B cell (primary cell): ENCODE measurements at places on chromosomes 3 and 15.
A peak's percentile ranks its signal among the peaks of the same experiment; 100 is the strongest.

GRCh38 chr3:83216919-83217594, 1455.6 kb upstream of the GBE1 start:
- no peak for DNase-seq

DNA sequence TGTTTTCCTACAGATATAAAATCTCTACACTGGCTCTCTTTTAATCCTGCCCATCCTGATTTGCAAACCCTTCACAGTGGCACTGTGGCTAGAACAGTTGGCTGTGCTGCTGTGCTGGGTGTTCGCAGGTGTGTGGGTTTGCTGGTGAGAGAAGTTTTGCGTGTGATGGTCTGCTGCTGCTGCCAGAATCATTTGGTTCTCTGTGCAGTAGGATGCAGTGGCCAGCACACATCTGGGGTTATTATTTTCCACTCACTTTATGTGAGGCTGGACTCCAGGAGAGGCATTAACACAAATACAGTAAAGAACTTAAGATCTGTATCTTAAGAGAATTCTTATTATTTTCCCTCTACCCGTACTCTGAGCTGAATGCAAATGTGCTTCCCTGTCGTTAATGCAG, 16.0 kb upstream of the PSMD6 start:
- no peak for DNase-seq

GRCh38 chr3:40262331-40262730, 47.2 kb upstream of the EIF1B start:
- DNase-seq = no peak

DNA sequence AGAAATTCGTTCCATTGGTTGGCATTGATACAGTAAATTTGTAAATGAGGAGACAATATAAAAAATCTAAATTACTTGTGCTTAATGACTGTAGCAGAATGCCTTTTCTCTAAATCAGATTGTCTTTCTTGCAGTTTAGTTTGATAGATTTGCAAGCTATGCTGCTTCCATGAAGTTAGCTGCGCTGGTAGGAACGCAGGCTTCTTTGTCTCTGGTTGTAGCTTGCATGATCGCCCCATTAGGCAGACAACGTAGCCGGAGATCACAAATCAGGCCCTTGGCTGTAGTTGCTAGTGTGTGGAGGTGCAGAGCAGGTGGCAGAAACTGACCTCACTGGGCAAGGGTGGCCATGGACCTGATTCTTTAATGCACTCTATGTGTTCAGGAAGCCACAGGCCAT, 6.1 kb downstream of the ZIC1 start:
- no peak for DNase-seq

DNA sequence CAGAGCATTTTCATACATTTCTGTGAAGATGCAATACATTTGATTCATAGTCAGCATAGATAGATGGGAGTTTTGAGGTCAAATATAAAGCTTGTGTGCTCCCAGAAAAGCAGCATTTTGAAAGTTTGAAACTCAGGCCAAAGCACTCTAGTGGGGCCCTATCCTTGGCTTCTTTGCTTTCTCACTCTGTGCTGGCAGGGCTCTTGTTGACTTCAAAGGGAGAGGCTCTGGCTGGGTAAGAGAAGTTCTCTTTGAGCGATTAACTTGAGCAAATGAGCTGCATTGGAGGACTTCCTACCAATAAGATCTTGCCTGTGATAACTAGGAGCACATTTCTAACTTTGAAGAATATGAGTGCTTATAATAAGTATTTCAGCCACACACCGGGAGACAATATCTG, 214.0 kb upstream of the RARB start:
- no peak for DNase-seq

- DNase-seq = no peak
Measured at GRCh38 chr15:93152951-93153350, 63.9 kb upstream of the RGMA start.

DNA sequence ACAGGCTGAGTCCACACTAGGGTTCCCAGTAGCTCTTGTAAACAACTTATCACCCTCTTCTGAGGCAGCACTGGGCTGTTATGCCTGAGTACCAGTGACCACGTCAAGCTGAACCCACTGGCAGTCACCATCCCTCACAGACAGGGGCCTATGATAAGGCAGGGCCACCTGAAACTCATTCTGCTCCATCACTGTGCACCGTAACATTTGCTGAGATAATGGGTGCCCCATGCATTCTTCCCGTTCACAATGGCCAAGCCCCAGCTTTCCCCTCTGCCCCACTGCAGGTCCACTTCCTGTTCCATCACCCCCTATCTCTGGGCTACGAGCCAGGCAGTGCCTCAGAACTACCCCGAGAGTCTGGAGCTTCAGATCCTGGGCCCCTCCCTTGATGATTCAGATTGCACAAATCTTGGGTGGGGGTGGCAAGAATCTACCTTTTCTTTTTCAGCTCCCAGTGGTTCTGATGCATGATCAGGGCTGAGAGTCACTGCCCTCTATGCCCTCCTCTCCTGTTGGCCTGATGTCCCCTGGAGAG, 158.0 kb downstream of the RAB11A start:
- no peak for DNase-seq

DNA sequence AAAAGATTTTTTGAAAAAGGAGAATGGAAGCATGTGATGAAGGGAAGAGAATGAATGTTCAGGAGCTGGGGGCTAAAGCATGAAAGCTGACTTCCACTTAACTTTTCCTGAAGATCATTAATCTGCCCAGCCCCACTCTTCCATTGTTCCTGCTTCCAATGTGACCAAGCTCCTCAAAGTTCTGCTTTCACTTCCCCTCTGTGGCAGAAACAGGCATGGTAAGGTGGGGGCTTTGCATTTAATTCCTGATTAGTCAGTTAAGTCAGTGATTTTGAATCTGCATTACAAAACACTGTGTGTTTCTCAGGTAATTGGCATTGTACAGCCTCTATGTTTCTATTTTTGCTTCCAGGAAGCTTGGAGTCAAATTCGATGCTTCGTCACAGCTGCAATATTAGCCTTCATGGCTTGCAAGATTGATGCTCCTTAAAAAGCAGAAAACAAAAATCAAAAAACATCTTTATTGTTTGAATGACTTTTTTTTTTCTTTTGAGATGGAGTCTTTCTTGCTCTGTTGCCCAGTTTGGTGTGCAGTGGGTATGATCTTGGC, 7.3 kb upstream of the TM6SF1 start:
- DNase-seq = no peak

- DNase-seq = peak; percentile 47
Measured at GRCh38 chr15:40277471-40277870, 5.4 kb downstream of the ANKRD63 start.

DNA sequence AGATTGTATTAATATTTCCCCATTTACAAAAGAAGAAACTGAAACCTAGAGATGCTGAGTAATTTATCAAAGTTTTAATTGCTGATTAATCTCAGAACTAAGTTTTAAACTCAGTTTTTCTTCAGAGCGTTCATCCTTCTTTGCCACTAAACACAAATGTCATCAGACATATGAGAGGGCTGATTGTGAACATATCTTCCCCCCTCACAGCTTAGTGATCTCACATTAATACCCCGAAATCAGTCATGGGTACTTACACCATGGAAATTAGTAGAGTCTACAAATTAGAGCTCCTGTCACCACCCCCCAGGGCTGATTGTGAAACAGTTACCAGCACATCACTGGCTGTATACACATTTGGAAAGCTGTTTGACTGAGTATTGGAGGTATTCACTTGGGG, 189.3 kb upstream of the SGO1 start:
- DNase-seq = no peak

GRCh38 chr3:13200946-13201345, 127.7 kb upstream of the IQSEC1 start:
- DNase-seq = no peak

DNA sequence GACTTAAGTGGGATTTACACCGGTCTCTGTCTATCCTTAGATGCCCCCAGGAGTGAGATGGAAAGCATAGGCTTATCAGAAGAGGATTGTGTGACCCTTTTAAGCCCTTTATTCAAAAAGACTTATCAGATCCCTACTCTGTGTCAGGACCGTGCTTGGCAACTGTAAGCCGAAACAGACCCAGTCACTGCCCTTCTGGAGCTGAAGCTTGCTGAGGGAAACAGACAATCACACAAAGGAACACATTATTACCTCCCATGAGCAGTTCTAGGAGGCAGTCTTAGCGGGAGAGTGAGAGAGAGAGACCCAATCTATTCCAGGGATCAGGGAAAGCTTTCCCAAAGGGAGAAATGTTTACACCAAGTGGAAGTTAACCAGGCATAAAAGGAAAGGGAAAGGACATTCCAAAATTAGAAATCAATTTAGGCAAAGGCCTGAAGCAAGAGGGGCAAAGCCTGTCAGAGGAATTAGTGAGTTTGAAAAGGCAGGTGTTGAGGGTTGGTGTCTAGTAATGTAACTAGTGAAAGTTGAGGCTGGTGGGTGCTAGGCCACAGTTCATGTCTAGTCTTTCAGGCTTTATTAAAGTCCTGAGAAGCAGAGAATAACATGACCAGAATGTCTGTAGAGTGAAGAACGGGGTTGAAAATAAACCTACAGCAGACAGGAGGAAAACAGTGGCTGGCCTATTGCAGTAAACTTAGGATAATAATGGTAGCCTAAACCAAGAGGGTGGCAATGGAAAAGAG, 86.7 kb downstream of the THBS1 start:
- no peak for DNase-seq

DNA sequence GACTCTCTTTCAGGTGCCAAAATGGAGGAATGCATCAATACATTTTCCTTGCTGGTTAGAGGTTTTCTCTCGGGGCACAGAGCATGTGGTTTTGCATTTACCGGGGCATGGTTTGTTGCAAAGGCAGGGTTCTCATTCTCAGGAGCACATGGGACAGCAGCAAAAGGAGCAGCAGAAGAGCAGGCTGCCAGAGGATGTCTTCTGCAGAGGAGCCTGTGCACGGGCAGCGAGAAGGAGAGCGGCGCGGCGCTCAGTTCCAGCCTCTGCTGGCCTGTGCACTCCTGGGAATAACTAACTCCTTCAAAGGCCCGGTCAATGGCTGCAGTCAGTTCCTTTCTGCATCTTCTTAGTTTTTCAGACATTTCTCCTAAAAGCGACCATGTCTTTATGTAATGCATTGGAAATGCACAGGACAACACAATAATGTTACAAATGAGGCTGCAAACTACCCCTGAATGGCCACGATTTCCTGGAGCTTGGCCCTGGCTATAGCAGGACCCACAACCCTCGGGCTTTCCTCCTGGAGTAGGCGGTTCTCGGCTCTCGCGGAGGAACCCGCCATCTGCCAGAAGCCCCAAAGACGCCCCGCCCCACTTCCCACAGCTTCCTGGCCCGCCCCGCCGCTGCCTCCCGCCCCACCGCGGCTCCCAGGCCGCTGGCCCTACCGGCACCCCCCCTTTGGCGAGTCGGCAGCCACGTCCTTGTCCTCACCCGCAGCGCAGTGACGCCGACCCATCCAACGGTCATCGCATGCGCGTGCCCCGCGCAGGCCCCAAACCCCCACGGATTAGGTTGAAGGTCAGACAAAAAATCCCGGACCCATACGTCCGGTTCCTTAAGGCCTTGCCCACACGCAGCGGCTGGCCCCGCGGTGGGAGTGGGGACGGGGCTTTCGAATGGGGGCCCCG, at the start of gene C3orf62:
Gene C3orf62 (minus strand): TSS at position 758 of the 908 bp plus-strand sequence. CDS start 360 bp downstream, at position 398.
- peak; percentile 67 for DNase-seq
